ENCODE measurements at places on chromosomes 16 and 17.

DNA sequence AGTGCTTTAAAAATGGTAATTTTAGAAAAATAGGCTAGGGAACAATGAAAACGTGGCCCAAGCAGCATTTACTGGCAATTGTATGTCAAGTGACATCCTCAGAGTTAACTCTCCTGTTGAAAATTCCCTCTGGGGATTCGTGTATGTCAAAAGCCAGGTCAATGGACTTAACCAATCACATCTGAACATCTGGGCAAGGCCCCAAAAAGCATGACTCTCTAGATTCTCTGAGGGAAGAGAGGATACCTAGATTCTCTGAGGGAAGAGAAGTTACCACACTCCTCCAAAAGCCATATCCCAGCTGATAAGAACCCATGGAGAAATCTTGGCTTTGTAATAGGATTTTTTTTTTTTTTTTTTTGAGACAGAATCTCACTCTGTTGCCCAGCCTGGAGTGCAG lies 23.5 kb downstream of the NFE2L1 start:
- DNase-seq = no peak

GRCh38 chr16:5541356-5541755 lies 443.8 kb upstream of the EEF2KMT start:
- no peak for DNase-seq

GRCh38 chr17:12596961-12597360 lies 68.7 kb upstream of the MYOCD start:
- DNase-seq = no peak

DNA sequence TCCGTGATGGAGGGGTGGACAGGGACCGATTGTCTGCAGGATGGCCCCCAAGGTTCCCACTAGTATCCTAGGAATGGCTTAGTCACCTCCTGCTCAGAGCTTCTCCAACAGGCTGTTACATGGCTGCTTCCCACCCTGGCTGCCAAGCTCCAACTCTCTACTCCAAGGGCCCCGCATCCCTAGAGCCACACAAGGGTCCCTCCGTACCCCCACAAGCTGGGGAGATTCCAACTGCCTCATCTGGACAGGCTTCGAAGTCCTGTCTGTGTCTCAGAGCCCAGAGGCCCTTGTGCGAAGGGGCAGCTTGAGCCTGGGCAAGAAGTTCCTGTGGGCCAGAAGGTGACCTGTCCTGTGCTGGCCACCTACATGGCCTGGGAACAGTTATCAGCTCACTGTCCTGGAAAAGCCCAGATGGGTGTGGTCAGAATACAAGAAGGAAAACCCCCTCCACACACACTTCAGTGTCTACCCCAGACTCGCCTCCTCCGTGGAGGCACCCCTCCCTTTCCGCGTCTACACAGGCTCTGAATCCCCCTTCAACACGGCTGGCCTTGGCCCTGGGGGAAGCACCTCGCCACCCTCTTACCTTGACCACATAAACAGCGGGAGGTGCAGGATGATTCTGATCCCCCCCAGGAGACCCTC lies 586 bp downstream of the MEAK7 start:
- no peak for DNase-seq

- DNase-seq = no peak
These were observed 3.5 kb downstream of the CORO6 start for GRCh38 chr17:29619251-29619650.

DNA sequence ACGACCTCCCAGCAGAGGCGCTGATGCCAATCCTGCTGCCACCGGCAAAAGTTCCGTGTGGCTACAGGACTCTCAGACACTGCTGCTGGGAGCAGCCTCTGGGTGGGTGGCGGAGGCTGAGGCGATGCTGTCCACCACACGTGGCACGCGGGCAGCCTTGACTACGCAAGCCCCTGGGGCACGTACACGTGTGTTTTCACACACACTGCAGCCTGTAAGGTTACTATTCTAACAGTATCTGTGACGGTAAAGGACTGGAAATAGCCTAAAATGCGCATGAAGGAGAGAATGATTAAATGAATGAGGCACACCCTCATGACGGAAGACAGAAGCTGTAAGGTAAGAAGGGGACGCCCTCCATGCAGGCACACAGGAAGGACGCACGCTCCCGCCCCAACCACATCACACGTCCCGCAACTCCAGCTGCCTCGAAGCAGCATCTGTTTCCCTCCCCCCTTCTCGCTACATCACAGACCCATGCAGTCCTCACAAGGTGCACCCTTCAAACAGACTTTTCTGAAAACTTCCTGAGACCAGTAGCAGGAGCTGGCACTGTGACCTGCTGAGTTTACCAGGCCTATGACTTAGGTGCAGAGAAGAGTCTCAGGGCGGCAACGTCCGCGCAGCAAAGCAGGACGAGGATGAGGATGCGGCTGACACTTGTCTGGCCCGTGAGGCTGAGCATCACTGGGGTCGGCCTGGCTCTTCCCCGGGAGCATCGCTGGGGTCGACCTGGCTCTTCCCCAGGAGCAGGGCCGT lies 28.7 kb upstream of the FASN start:
- no peak for DNase-seq

GRCh38 chr16:86261379-86261778 lies 248.9 kb upstream of the FOXF1 start:
- no peak for DNase-seq
